ENCODE measurements at places on chromosomes 5 and 9.
A peak's percentile ranks its signal among the peaks of the same experiment; 100 is the strongest.

- no peak for DNase-seq
Observed at GRCh38 chr9:133275105-133276000, at the start of gene ABO. Gene ABO, minus strand, starts transcription at chr9:133275201.

DNA sequence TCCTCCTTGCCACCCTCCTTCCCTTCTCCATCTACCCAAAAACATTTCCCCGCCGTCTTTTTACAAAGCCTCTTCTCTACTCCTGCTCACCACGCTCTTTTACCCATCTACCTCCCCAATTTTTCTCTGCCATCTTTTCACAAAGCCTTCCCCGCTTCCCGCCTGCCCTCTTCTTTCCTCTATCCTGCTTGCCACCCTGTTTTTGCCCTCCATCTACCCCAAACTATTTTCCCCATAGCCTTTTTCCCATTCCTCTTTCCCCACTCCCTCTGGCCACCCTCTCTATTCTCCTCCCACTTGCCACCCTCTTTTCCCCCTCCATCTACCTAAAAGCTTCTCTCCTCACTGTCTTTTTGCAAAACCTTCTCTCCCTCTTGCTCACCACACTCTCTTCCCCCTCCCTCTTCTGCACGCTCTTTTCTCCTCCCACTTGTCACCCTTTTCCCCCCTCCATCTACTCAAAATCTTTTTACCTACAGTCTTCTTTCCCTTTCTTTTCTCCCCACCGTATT, 19.4 kb upstream of the TRIM52 start:
- no peak for DNase-seq

GRCh38 chr5:118211606-118212005, 776.7 kb downstream of the DTWD2 start:
- DNase-seq = no peak

DNA sequence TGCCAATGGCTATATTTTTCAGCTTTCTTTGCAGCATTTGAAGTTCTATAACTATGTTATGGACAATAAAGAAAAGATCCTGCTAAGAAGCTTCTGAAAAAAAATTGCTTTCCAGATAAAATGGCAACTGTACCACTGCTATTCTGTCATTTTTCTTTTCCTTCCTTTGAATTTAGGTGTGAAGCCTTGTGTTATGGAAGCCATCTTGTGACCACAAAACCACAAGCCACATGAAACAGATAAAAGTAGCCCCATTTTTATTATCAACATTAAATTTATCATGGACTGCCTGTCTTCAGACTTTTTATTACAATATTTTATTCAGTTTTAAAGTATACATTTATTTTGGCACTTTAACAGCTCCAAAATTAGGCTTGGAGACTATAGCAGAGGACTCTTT, 289.9 kb upstream of the ACTBL2 start:
- no peak for DNase-seq

GRCh38 chr5:1749346-1750124, 50.1 kb downstream of the MRPL36 start:
- DNase-seq = no peak

DNA sequence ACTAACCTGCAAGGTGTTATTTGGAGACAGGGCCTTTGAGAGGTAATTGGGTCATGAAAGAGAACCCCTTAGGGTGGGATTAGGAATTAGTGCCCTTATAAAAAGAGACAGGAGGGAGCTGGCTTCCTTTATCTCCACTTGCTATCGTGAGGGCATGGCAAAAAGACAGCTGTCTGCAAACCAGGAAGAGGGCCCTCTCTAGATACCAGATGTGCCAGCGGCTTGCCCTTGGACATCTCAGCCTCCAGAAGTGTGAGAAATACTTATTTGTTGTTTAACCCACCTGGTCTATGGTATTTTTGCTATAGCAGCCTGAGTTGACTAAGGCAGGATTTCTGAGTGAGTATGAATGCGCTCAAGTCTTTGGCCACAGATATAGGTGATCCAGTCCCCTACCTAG, 978 bp upstream of the RGS14 start:
- no peak for DNase-seq

DNA sequence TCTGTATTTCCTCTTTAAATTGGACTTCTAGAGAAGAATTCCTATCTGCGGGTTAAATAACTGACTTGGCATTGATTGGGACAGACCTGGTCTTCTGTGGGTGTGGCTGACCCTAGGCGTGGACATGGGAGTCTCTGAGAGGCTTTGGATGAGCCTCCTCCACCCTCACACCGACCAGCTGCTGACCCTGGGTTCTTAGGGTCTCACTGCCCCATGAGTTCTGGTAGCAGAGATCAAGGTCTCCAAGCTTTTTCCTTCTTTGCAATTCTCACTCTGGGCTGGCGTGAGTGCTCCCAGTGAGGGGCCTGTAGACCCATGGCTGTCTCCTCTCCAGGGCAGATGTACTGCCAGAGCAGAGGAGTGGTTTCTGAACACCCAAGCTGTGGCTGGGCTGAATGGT, 41.6 kb upstream of the PITX1 start:
- DNase-seq = no peak

DNA sequence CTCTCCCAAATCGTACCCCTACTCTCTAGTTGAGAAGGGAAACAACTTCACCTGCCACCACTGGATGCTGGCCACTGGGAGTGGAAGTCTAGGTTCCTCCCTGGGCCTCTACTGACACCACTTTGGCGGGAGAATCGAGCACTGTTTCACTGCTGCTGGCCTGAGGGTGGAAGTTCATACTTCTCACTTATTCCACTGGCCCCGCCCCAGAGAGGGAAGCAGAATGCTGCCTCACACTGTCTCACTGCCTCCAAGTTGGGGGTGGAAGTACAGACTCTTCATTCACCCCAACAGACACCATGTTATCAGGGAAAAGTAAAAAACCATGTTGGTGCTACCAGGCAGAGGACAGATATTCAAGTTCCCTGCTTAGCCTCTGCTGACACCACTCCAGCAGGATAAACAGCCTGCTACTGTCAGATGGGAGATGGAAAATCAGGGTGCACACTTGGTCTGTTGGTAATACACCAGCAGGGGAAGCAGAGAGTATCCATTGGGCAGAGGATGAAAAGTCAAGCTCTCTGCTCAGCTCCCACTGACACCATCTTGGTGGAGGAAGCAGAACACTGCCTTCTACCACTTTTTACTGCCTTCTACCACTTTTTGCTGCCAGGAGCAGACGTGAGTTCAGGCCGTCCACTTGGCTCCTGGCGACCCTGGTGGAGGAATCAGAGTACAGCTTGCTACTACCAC, 159.4 kb downstream of the SIL1 start:
- no peak for DNase-seq

GRCh38 chr5:109767184-109767995, 77.7 kb downstream of the MAN2A1 start:
- DNase-seq = no peak

DNA sequence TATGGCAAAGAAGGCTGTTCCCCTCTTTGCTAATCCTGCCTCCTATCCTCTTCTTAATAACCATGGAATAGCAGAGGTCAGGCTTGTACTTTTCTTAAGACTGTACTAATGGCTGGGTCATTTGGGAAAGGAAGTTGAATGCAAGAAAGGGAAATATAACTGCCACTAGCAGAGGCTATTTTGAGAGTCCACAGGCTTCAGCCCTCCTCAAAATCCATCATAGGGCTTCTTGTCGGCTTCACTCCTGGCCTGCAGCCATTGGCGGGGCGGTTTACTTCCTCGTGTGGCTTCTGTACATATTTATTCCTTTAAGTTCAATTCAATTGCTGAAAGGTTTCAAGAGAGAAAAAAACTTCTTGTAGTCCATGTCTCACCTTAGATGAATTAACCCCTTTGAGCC, 2.8 kb upstream of the PARP8 start:
- no peak for DNase-seq

- DNase-seq = no peak
Observed at GRCh38 chr9:112900901-112901300, 10.2 kb upstream of the SLC46A2 start.

- no peak for DNase-seq
Observed at GRCh38 chr9:110104261-110104809, 103.6 kb downstream of the C9orf152 start.

- DNase-seq = no peak
Observed at GRCh38 chr5:29277642-29278041, 1915.8 kb upstream of the CDH6 start.

DNA sequence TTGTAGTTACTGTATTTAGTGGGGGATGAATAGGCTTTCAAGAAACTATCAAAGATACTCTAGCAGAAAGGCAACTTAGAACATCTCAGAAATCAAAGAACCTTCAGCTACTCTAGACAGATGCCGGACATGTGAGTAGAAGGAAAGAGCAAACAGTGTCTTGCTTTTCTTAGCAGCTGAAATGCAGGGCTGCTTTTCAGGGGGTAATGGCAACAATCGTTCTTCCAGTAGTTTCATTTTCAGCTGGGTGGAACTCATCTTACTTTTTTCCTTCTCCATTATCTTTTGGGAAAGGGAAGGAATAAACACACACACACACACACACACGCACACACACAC, 281.6 kb downstream of the CRB2 start:
- no peak for DNase-seq

DNA sequence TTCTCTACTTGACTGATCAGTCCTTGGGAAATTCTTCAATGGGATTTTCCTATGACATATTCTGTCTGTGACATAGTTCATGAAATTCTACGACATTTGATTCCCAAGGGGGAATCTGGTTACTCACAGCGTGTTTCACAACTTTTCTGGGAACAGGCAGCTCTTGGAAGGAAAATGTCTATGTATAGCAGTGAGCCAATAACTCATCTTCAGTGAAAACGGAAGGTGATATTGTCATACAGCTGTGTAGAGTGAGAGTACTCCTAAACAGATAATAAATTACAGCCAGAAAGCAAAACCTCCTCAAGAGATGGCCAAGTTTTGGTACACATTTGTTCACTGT, 91.4 kb downstream of the C9orf152 start:
- DNase-seq = peak; percentile 86

- DNase-seq = no peak
Observed at GRCh38 chr5:36883894-36884462, 7.4 kb downstream of the NIPBL start.

- DNase-seq = no peak
Observed at GRCh38 chr9:106218427-106218826, 524.1 kb downstream of the TMEM38B start.

DNA sequence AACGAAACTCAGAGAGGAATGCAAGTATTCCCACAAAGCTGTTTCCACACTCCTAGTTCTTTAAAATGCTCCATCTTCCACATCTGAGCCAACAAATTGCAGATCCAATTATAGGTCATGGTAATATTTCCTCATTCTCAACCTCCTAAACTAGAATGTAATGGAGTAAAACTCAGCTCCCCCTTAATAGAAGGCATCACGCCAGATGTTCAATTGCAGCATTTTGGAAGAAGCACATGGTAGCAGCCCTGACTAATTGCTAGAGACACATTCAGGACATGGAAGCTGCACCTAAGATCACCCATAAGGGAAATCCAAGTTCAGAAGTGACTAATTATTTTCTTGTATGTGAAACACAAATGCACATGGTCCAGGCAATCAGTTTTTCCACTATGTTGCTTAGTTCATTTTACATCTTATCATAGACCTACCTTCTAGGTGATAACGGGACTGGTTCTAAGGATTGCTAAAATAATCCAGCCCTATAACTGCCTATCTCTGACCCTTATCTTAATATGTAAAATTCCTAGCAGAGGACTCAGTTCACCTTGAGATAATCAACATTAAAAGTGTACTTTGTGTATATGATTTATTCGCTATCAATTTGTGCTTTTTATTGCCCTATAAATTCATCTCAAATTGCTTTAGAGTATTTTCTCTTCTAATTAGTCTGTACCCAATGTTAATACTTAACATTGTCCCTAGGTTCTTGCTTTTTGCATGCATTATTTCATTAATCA, 75.1 kb downstream of the GABRB2 start:
- DNase-seq = no peak

DNA sequence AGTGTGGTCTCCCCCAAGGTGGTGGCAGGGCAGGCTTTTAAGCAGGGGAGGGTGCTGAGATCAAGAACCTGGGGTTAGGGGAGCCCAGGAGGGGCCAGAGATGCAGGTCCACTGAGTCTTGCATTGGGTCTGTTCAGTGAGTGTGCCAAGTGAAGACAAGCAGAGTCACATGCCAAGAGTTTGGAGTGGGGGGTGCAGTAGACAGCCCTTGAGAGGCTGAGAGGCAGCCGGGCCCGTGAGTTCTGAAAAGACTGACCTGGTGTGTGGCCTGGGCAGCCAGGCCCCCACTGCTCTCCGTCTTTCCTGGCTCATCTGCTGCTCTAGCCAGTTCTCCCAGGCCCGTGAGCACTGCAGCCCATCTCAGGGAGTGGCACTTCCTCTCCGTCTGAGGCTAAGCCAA, 120.0 kb downstream of the DAB2IP start:
- no peak for DNase-seq

GRCh38 chr5:175520321-175520720, 42.0 kb downstream of the SFXN1 start:
- no peak for DNase-seq

DNA sequence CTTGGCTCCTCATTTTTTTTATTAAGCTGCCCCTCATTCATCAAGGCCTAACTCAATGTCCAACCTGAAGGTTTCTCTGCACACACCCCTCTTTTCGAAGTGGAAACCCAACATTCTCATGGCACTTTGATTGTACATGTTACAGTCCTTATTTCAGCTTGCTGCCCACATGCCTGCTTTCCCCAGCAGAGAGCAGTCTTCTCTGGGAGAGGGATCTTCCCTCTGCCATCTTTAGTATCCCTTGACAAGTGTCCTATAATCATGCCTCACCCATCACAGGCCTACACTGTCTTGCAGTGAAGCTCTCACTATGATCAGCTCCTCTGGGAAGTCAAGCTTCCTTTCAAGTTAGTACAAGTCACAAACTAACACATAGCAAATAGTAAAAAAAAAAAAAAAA, 175.1 kb downstream of the ACER2 start:
- DNase-seq = peak; percentile 4

DNA sequence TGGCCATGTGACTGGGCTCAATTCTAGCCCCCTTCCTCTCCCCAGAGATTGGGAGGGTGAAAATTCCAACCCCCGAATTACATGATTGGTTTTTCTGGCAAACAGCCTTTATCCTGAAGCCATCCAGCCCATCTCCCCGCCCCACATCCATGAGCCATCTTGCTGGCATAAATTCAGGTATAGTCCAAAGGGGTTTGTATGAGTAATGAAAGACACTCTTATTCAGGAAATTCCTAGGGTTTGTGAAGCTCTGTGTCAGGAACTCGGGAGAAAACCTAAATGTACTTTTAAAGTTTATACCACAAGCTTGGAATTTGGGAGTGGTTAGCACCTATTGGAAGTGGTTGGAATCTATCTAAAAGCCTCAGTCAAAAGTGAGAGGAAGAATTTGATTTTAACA, 80.6 kb upstream of the SIMC1 start:
- DNase-seq = peak; percentile 66
